ENCODE measurements at places on chromosomes 11 and 22.

DNA sequence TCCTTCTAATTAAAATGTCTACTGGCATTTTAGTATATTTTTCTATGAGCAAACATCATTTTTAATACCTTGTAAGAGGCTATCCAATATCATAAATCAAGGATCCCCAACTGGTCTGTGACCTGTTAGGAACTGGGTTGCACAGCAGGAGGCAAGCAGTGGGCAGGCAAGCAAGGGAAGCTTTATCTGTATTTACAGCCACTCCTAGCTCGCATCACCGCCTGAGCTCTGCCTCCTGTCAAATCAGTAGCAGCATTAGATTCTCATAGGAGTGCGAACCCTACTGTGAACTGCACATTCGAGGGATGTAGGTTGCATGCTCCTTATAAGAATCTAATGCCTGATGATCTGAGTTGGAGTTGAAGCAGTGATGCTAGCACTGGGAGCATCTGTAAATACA, 70.2 kb upstream of the CREB3L1 start:
- no peak for DNase-seq

- no peak for DNase-seq
These were observed 15.9 kb upstream of the CDC42EP2 start for GRCh38 chr11:65298655-65299179.

- DNase-seq, result no peak
These were observed 116.6 kb downstream of the LARGE1 start for GRCh38 chr22:33803371-33804282.

- no peak for DNase-seq
These were observed 2.0 kb upstream of the ROBO3 start for GRCh38 chr11:124863137-124863825.

DNA sequence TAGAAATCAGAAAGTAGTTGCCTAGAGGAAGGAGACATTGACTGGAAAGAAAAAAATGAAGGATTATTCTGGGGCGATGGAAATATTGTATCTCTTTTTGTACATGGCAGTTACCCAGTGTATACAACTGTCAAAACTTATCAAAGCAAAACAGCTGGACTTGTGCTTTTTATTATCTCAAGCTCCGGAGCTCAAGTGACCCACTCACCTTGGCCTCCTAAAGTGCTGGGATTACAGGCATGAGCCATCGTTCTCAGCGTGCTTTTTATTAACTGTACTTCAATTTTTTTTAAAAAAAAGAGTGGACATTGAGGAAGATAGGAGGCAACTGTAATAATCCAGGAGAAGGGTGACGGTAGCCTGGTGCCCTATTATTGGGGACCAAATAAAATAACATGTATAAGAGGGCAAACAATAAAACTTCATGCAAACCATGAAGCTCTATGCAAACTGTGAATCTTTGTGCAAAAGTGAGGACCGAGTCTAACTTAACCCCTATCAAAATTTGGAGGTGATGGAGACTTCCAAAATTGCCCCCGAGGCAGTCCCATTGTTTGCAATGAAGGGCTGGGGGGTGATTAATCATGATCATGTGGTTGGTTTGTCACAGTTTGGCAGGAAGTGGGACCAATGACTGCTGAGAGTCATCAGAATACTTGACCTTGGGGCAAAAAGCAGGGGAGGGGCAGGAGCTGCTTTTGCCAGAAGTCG, 23.5 kb downstream of the FZD4 start:
- DNase-seq, result no peak

- DNase-seq, result no peak
These were observed 582.2 kb downstream of the DLG2 start for GRCh38 chr11:85044911-85045310.

GRCh38 chr11:110251836-110252235, 44.6 kb downstream of the RDX start:
- no peak for DNase-seq

DNA sequence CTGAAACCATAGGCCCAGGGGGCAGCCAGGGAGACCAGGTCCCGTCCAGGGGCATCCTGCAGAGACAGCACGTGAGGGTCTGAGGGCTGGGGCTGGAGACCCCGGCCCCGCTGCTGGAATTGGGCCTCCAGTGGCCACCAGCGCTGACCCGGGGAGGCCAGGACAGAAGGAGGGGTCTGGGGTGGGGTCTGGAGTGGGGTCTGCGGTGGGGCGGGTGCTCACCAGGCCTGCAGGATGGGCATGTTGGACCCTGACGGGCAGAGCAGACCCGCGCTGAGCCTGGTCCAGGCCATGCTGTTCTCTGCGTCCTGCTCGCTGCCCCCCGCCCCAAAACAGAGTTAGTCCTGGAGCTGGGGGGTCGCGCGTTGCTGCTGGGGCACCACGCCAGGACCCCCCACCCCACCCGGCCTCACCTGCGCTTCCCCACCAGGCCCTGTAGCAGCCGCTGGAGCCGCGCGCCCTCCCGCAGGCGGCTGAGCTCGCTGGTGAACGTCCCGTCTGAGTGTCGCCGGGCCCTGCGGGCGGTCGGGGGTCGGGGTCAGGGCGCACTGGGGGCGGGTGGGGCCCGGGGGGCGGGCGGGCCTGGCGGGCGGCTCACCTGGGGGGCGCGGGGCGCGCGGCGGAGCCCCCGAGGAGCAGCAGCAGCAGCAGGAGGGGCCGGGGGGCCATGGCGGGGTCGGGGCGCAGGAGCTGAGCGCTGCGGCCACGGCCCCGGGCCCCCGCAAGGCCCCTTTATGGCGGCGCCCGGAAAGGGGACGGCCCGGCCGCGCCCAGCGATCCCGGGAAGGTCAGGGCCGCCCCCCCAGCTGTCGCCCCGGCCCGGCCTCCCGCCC, at the start of gene SCT:
Gene SCT, minus strand, starts transcription at position 707 of the 833 bp plus-strand sequence. Its CDS starts 38 bp downstream, at position 669.
- no peak for DNase-seq

DNA sequence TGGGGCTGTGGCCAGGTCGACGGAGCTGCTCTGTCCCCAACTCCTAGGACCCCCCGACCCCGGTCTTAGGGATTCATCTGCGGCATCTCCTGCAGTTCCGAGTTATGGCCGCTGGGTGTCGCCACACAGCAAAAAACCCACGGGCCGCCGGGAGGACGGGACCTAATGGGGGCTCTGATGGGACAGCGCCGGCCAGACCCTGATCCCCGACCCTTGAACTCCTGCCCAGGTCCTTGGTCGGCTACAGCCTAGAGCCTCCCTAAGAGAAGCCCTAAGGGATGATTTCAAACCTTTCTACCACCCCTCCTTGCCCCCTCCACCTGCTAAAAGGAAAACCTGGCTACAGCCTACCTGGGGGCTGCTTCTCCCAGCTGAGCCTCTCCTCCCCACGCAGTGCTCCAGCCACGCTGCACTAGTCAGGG, 30.8 kb upstream of the LRRC10B start:
- peak; percentile 21 for DNase-seq

DNA sequence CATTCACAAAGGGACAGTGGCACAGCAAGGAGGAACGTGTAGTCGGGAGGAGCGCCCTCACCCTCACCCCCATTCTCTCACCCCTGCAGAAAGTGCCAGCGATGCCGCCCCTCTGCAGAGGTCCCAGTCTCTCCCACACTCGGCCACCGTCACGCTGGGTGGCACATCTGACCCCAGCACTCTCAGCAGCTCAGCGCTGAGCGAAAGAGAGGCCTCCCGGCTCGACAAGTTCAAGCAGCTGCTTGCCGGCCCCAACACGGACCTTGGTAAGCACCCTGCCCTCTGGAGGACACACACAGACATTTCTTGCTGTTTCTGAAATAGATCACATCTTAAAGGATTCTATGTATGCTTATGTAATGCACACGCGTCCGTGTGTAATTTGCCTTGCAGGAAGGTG, 34.9 kb downstream of the TBC1D22A start:
- no peak for DNase-seq

DNA sequence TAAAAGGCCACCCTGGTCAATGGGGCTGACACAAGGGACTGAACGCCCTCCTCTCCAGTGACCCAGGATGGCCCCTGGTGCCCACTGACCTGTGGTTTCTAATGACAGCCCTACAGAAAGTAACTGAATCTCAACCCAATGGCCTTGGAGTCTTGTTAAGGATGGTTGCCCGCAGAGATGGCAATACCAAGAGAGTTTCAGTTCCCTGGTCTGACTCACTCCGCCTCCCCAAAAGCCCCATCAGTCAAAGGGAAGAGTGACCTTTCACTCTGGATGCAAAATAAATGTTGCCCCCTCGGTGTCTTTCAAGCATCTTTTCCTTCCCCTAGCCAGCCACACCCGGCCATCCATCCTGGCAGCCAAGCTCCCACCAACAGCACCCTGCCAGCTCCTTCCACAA, 57.7 kb upstream of the ISX start:
- DNase-seq, result no peak

DNA sequence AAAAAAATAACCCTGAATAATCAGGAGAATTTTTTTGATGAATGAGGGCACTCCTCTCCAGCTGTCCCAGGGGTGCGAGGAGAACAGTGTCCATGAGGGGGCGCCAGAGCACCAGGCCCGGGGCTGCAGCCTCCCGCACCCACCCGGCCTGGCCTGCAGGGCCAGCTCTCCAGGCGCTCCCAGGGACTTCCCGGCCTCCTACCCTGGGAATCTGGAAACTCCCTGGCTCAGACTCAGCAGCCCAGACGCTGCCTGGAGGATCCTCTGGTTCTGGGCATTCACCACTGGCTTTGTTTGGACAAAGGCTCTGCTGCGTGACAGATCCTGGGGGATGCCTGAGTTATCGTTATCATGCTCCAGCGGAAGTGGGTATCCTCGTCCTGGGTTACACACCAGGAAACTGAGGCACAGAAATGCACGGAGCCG, 31.0 kb downstream of the MCM5 start:
- peak; percentile 27 for DNase-seq

DNA sequence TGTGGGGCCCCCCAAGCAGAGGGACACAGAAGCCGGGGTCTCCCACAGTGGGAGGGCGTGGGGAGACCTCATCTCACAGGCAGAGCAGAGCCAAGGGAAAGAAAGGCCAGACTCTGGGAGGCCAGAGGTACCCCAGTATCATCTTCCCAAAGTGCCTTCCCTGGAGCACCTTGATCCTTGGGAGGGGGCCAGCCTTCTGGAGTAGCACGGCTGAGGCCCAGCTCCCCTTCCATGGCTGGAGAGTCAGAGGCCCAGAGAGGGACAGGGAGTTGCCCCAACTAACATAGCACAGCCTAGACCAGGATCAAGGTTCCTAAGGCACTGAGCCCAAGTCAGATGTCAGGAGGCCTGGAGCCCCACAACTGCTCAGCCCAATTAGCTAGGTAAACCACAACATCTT, 50.6 kb downstream of the ELFN2 start:
- no peak for DNase-seq

GRCh38 chr22:22316589-22316988, 72.0 kb downstream of the VPREB1 start:
- no peak for DNase-seq

DNA sequence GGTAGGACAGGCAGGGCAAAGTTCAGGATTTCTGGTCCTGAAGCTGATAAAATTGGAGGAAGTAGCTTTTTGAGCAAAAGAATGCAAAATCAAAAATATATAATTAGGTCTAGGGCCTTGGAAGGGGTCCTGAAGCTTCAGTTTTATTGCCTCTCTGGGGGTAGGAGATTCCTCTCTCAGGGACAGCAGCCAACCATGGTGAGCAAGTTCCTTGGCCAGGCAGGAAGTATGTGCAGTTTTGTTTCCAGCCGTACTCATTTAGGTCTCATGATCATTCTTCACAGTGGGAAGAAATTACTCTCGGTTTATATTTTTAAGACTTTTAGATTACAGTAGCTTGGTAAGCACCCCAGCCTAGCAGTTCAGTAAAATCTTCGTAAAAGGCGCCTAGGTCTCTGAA, 2.9 kb upstream of the RAB38 start:
- DNase-seq, result no peak

GRCh38 chr11:128515826-128516778, 71.3 kb downstream of the ETS1 start:
- DNase-seq, result no peak

DNA sequence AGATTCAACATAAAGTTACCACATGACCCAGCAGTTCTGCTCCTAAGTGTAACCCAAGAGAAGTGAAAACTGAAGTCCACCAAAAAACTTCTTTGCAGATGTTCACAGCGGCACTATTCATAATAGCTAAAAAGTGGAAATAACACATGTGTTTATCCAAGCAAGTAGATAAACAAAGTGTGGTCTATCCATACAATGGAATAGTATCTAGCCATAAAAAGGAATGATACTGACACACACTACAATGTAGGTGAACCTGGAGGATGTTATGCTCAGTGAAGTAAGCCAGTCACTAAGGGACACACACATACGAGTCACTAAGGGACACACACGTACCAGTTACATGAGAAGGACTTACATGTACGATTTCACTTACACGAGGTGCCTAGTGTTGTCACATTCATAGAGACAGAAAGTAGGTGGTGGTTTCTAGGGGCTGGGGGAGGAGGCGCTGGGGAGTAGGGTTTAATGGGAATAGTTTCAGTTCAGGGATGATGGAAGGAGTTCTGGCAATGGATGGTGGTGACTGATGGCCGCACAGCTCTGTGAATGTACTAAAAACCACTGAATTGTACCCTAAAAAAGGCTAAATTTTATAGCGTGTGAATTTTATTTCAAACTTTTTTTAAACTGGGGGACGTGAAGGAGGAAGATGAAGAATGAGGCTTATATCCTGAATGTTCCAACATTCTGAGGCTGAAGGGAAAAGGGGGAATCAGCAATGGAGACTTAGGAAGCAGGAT, 27.2 kb upstream of the COMT start:
- DNase-seq, result no peak

- DNase-seq, result no peak
These were observed 1.1 kb downstream of the ST13 start for GRCh38 chr22:40855071-40855978.

GRCh38 chr22:20022231-20022977, 1.5 kb downstream of the TANGO2 start:
- no peak for DNase-seq

GRCh38 chr22:42704896-42705295, 15.8 kb downstream of the A4GALT start:
- no peak for DNase-seq

DNA sequence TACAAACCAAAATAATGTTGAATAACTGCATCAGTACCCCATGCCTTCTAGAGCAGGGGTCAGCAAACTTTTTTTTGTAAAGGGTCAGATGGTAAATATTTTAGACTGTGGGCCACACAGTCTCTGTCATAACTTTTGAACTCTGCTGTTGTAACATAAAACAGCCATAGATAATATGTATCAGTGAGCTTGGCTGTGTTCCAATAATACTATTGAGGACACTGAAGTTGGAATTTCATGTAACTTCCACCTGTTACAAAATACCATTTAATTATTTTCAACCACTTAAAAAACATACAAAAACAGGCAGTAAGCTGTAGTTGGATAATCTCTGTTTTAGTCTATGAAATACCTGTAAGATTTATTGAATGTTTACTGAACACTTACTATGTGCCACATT, 55.2 kb downstream of the PICALM start:
- no peak for DNase-seq

All from stimulated activated CD8-positive, alpha-beta memory T cell treated with anti-CD3 and anti-CD28 coated beads, Interleukin-7, amount 100 ng/mL, for 1 hour (primary cell).